ENCODE measurements at places on chromosomes 5 and 9. TPM values are rescaled to one million over a fixed set of nuclear protein-coding genes. Genes with fewer than 3 reads are reported as not detected.

The ANKRD31 gene
- 0.12 TPM for total RNA-seq

The FKBP15 gene
- 14.6 TPM for total RNA-seq

The FST gene
- total RNA-seq, result 0.14 TPM

The GKAP1 gene
- total RNA-seq, result 5.0 TPM

The RECK gene
- 6.6 TPM for total RNA-seq

Measured in epithelial cell of proximal tubule (primary cell).